Stimulated activated CD4-positive, alpha-beta T cell treated with anti-CD3 and anti-CD28 coated beads, TNF-alpha, amount 100 ng/mL, for 1 hour (primary cell): ENCODE measurements at places on chromosomes 13 and 19.

- DNase-seq, result no peak
These were observed 69.1 kb downstream of the ARHGEF18 start for GRCh38 chr19:7417671-7418324.

DNA sequence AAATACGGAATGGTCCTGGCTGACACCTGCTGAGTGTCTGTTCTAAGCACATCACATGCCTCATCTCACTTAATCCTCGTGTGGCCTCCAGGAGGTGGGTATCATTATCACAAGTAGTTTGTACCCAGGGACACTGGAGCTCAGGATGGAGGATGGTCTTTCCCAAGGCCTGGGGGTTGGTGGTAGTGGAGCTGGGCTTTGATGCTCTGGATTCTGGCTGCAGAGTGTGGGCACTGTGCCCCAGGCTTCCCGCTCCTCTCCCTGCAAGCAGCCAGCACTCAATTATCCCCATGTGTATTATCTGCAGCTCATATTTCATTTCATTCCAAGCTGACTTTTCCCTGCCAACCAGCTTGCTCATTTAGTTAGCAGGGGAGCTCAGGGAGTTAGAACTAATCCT, 52.1 kb downstream of the SIAH3 start:
- DNase-seq, result no peak

GRCh38 chr19:11180346-11180745, 17.0 kb downstream of the KANK2 start:
- DNase-seq, result no peak

GRCh38 chr19:46945694-46946489, 73.7 kb upstream of the NPAS1 start:
- DNase-seq, result no peak

DNA sequence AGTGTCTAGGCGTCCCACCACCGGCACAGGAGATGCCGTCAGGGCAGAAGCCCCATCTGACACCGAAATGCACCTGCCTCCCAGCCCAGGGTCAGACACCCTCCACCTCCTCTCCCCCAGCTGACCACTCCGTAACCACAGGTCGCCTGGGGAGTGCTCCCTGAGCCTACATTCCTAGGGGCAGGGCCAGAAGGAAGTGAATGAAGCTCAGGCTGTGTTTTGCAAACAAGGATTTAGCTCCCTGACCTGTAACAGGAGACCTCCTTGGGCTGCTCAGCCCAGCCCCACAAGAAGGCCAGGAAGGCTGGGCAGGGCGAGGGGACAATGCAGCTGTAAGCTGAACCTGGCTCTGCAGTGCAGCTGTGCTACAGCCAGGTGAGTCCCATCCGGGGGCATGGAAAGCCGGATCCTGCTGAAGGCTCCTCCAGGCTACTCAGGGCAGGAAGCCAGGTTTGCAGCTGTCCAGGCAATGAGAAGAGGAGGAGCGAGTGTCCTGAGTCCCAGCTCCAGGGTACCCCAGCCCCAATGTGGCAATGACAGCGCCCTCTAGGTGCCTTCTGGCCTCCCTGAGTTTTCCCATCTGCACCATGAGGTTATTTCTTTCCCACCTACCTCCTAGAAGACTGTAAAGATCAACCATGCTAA, 42.1 kb downstream of the RHPN2 start:
- no peak for DNase-seq

DNA sequence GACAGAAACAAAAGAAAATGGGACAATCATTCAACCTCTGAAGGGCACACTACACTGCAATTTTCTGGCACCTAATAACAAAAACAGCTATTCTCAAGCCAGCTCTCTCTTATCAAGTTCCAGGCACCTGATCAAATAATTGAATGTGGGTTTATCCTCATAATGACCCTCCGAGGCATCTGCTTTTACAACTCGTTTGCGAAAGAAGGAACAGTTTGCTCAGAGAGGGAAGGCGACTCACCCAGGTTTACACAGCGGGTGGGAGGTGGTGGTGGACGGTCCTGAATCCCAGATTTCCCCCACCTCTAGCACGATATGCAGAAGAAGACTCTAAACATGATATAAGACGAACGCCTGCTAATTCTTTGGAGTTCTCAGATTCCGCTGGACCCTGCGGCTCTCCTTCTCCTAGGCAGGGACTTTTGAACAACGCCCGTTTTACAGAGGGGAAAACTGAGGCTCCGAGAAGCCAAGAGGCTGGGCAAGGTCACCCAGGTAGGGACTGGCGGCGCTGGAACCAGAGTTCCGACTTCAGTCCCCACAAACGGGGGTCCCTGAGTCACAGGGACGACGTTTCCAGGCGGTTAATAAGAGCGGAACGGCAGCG, 641 bp downstream of the SGTA start:
- no peak for DNase-seq

GRCh38 chr13:46684287-46685001, 112.5 kb downstream of the ESD start:
- no peak for DNase-seq

- no peak for DNase-seq
These were observed 21.9 kb downstream of the ANKRD27 start for GRCh38 chr19:32652894-32653598.

- no peak for DNase-seq
These were observed 39.6 kb upstream of the FREM2 start for GRCh38 chr13:38647312-38647711.

- no peak for DNase-seq
These were observed 126.8 kb upstream of the CACNA1A start for GRCh38 chr19:13633109-13633508.

GRCh38 chr13:101211261-101211660, 205.0 kb downstream of the NALCN start:
- DNase-seq, result no peak

DNA sequence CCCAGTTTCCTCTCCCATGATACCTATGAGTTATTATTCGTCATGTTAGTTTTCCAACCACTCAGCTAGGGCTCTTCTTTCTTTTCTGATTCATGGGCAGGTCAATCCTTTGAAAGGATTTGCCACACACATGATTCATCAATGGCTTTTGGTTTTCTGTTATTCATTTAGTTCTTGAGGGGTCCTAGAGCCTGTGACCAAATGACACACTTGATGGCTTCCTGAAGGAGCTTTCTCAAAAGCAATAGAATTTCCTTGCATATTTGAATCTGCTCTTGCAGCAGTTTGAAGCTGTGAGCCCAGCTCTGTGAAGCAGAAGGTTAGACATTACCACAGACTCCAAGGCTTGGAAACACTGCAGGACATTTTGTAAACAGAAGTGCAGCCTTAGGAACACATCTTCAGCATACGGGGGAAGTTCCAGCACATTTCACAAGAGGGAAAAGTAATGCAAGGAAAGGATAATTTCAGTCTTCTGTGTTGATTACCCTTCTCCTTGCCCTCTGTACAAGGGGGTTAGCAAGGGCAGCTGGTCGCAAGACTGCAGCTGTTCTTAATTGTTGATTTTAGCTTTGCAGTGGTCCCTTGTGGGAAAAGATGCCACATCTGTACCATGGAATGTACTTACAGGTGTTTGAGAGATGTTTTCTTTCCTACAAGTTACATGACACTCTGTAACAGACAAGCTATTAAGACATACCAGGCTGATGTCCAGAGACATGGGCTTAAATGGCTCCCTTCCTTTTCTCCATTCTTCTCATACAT, 338.6 kb downstream of the KCNRG start:
- DNase-seq, result no peak

GRCh38 chr19:16383584-16384161, 59.0 kb downstream of the KLF2 start:
- DNase-seq, result no peak

GRCh38 chr13:79740991-79741390, 260.0 kb downstream of the NDFIP2 start:
- DNase-seq, result no peak

DNA sequence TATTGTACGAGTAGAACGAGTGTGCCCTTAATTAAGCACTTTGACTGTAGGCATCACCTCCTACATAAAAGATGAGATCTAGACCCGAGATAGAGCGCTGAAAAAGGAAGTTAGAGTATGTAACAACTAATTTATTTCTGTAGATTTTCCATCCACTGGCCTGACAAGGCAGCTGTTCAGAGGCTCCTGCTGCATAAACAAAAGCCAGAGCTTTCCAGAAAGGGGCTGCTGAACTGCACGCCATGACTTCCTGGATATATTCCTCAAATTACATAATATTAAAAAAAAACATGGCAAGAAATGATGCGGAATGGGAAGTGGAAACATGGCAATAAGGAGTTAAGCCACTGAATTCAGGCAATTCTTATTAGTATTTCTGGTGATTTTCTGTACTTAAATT, 89.7 kb downstream of the AKAP11 start:
- DNase-seq, result no peak

DNA sequence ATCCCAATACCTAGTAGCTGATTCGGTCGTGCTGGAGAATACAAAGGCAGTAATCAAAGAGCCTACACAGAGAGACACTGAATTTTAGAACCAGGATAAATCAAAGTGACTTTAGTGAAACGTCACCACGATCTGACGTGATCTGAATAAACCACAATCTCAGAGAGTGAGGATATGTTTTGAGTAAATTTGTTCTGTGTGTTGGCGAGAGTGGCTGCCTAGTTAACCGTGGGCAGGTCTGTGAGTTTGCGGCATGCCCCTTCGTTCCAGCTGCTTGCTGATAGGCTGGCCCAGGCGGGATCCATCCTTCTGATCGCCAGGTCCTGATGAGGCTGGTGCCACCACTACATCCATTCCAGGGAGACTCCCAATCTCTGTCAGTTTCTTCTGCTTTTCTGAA, 40.4 kb downstream of the LRCH1 start:
- DNase-seq, result peak; percentile 12

DNA sequence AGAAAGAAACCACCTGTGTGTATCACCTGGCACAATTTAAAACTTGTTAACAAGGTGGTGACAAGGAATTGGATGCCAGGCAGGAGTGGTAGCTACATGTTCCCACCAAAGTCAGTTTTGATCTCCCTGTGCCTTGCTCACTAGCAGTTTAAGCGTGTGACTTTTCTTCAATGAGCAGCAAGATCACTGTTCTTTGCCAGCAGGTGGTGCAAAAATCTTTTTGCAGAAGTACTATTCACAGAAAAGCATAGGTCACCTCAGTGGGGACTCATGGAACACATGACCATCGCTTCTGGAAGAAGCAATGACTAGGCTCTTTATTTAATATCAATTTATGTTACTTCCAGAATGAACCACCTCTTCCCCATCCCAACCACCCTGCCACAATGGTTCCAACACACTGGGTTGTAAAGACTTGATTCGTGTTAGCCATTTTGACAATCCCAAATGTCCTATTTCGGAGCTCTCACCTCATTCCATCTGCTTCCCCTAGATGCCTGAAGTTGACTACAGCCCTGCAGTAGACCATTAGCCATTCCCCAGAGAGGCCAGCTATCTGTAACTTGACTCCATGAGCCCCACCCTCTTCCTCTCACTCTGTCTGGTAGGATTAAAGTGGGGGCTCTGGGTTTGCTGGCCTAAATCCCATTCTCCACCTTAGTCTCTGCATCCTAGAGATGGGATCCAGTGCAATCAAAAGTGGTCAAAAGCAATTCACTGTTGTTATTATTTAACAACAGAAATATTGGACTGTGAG, 59.1 kb upstream of the TNFRSF19 start:
- no peak for DNase-seq

DNA sequence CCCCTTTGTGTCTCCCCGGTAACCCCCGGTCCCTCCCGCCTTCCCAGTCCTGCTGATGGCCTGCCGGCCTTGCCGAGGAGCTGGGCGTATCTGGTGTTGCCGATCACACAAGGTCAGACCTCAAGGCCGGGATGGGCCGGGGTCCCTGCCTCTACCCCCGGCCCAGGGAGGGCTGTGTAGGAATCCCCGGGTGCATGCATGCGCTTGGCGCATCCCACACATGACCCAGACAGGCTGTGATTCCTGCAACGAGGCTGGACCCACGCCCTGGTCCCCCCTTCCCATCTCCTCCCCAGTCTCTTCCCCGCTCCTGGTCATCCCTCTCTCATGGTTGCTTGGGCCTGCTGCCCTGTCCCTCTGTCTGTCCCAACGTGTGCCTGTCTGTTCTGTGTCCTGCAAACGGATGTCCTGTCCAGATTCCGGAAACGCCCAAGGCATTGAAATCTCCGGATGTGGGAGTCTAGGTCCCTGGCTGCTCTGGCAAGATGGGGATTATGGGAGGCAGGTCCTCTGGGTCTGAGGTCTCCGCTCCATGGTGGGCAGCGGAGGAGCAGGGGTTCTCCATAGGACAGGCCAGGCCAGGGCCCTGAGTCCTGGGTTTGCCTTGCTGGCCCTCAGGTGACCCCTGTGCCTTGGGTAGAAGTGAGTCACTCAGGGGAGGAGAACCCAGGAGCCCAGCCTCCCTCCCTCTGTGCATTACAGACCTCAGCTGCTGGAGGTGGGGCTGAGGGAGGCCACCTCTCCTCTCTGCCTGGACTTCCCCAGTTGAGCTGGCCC, 1.6 kb downstream of the PKN1 start:
- DNase-seq, result no peak

DNA sequence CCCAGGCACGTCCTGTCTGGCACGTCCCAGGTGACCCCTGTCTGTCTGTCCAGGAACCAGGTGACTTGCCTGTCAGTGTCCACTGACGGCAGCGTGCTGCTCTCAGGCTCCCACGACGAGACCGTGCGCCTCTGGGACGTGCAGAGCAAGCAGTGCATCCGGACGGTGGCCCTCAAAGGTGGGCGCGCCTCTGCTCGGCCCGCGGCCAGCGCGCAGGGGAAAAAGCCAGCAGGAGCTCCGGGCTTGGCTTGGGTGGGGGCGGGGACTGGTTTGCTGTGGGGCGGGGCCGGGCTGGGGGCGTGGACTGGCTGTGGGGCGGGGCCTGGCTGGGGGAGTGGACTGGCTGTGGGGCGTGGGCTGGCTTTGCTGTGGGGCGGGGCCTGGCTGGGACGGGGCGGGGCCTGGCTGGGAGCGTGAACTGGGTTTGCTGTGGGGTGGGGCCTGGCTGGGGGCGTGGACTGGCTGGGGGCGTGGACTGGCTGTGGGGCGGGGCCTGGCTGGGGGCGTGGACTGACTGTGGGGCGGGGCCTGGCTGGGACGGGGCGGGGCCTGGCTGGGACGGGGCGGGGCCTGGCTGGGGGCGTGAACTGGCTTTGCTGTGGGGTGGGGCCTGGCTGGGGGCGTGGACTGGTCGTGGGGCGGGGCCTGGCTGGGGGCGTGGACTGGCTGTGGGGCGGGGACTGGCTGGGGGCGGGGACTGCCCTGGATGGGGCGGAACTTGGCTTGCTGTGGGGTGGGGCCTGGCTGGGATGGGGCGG, 7.2 kb downstream of the WDR18 start:
- peak; percentile 20 for DNase-seq

DNA sequence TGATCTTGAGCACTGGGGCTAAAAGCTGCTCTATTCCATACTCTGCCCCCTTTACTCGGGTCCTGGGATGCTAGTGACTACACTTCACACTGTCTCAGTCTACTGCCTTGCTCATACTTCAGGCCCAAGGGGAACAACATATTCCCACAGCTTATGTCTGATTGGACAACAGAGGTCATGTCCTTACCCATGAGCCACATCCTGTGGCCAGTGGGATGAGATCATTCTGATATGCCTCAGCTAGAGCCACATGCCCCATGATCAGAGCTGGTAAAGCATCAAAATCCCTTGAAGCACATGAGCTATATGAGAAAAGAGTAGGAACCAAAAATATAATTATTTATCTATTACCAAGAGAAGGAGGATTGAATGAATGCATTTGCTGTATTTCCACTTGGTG, 290.1 kb upstream of the TSHZ3 start:
- no peak for DNase-seq

GRCh38 chr13:86792153-86792651, 879.0 kb upstream of the SLITRK5 start:
- DNase-seq, result no peak
